ENCODE measurements at places on chromosomes 7 and 10. TPM values are rescaled to one million over a fixed set of nuclear protein-coding genes. Genes with fewer than 3 reads are reported as not detected.

DNA sequence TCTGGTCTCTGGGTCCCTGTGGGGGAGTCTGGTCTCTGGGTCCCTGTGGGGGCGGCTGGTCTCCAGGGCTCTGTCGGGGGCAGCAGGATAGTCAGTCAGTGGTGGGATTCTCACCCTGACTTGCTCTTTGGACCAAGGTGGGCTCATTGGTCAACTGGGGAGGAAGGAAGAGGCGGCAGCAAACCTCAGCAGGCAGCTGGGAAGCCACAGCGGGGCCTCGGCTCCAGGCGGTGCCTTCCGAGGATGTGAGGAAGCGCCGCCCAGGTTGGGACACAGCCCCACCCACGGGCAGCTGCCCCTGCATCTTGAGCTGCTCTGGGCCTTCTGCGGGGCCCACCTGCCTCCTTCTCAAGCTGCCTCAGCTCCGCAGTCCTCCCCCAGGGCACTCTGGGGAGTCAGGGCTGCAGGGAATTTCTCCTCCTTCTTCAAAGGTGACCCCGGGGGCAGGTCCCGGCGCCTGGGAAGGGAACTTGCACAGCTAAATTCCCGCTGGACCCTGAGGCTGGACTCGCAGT, 20.4 kb upstream of the KNDC1 start:
- peak; percentile 29 for DNase-seq

Gene CC2D2B
- total RNA-seq = not detected

DNA sequence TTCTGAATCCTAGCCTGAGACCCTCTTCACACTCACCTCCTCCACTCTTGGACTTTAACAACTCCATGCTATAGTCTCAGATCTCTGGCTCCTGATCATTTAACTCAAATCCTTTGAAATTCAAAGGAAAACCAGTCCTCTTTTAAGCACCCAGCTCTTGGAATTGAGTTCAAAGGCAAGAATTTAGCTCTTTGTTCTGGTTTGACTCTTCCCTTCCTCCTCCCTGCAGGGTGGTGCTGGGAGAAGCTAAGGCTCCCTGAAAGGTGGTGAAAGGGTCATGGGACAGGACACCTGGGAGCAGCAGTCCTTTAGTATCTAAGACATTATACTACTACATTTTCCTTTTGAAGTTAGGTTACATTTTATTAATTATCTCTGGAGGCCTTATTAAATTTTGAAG, 259.4 kb downstream of the CCSER2 start:
- DNase-seq = no peak

- DNase-seq = no peak
These were observed 127.1 kb downstream of the GATA3 start for GRCh38 chr10:8181496-8182157.
